ENCODE measurements at places on chromosomes 11 and 22.

GRCh38 chr22:23075050-23075449 is 4.7 kb downstream of the GNAZ start:
- no peak for DNase-seq

DNA sequence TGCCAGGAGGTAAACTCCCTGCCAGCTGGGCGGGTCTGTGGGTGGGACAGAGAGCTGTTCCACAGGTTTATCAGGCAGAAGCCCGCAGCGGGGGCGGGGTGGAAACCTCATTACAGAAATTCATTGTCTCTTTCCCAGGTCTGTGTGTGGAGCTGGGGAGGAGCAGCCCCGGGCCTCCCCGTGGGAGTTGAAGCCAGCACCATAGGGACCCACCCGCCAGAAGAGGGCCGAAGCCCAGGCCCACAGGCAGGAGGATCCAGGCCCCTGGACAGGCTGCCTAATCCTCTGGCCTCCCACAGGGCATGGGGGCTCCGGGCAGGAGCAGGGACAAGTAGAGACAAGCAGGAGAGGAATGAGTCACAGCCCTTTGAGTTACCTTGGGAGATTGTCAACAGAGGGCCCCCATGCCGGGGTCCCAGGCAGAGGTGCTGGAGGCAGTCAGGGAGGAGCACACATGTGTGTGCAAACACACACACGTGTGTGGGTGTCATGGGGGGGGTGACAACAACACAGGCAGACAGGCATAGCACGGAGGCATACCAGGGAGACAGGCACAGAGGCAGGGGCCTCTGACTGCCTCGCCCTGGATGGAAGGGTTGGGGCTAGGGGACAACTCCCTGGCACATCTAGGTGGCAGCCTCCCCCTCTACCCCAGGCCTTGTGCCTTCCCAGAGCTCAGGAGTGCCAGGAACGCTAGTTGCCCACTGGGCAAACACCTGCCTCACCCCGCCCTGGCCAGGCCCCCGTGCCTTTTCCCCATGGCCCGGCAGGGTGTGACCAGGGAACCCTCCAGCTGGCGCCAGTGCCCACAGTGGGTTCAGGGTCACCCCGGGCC is 1.4 kb downstream of the CDC42BPG start:
- DNase-seq: no peak

DNA sequence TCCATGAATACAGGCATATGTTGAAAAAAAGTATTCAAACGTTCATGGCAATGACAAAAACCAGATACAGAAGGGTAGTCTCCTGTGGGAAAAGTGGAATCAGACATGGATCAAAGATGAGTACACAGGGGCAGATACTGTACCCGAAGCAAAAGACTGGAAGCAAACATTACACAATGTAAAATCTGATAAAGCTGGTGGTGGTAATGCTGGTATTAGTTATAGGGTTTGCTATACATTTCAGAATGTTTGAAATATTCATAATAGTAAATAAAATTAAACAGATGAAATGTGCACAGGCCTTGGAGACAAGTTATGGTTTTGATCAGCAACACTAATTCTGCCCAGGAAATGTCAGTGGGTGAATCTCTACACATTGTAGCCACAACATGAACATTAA is 607.6 kb downstream of the SOX6 start:
- DNase-seq: no peak

- DNase-seq: no peak
These were observed 130.8 kb downstream of the ARL14EP start for GRCh38 chr11:30453705-30454104.

DNA sequence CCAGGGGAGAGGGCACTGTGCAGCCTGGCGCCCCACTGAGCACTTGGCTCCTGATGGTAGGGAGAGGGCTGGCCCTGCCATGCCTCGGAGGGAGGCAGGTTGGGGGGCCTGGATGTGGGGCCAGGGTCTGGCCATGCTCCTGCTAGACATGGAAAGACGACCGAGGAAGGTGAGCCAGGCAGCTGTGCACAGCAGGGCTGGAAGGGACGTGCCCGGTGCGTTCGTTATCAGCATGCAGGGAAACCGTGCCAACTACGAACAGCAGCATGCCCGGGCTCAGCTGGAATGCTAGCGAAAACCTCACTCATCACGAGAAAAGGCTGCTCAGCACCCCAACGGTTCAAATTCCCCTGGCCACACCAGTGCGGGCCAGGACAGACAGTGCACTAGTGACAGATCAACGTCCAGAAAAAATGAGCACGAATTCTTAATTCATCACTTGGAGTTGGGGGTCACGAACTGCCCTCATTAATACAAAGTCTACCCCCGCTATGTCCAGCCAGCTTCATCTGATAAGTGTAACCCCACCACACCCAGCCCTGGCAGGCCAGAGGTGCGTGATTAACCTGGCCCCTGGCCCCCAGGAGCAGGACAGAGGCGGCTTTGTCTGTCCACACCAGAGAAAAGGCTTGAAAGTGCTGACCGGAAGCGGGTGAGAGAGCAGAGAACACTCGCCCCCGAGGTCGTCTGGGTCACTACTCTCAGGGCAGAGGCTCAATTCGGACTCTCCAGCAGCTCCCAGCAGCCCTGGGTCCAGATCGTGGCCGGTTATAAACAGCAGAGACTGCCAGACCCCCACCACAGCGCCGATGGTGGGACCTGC is 84.2 kb downstream of the CELSR1 start:
- no peak for DNase-seq

DNA sequence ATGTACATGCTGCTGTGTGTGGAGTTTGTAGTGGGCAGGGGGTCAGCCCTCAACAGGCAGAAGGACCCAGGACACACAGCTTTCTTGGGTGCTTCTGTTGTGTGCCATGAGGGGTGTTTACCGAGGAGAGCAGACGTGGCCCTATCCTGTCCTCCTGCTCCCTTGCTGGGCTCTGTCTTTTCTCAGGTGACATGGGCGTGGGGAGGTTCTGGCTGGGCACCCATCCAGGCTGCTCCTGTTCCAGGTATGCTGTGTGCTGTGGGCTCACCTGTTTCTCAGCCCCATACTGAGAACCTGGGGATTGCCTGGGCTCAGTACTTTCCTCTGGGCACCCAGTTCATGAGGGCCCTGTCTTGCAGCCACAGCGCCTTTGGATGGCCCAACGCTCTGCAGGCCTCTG is 23.3 kb downstream of the MICALL1 start:
- DNase-seq: no peak

DNA sequence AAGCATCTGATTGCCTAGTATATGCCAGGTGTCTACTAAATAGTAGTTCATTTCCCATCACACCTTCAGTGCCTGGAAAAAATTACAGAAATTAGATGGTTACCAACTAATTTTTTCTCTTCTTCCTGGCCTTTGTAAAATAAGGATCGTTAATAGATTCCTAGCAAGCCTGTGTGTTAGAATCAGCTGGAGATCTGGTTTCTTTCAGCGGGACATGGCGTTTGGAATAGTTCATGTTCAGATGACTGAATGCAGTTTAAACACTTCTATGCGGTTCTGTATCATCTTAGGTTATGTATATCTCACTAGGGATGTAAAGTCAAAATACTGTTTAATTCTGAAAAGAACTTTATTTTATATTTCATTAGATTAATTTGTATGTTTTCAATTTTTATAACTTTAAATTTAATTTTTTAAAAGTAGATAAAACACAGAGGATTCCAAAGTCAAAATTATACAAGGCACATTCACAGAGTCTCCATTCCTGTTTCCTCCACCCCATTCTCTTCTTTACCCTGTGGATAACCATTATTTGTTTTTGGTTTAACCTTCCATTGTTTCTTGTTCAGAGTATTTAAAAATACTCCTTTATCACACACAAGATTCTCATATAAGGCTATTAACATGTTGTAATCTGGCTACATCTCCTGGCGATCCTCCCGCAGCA is 132.8 kb downstream of the ATXN10 start:
- DNase-seq: no peak

- DNase-seq: no peak
These were observed 130.5 kb downstream of the FAM76B start for GRCh38 chr11:95659088-95659487.

DNA sequence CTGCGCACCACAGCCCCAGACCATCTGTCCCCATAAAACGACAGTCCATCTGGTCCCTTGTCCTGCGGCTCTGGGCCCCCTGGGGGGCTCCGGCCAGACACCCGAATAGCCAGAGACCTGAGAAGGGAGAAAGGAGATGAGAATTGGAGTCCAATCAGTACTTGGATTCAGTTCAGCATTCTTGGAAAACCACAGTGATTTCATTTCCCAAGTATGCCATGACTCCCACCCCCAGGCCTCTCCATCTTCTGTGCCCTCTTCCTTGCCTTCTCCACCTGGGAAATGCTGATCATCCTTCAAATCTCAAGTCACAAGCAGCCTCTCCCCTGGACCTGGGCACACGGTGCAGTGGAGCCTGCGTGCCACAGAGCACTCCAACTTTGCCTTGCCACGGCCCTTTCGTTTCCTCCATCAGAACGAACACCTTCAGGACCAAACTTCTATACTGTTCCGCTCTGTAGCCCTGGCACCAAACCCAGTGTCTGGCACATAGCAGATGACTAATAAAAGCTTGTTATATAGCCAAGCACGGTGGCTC is 10.9 kb upstream of the MFNG start:
- DNase-seq: no peak

DNA sequence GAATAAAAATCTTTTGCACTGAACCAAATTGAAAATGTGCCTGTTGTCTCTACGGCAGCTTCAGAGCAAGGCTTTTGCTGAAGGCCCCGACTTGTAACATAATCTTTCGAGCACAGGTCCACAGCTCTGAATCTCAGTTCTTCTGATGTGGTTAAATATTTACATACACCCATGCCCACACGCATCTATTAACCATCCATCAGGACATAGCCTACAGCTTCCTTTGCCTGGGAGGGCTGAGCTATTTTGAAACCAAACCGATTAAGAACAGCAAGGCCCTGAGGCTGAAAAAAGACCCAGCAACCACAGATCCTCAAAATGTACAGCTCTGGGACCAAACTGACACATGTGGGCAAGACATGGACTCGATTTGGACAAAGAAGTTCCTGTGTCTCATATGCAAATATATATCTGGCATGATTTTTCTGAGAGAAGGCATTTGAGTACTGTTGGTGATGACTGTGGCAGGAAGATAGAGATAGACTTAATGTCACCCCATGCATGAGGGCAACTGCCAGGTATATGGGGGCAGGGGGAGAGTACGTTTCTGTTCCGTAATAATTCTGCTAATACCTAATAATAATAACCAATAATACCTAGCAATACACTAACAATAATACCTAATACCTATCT is 322.7 kb upstream of the PLET1 start:
- no peak for DNase-seq

DNA sequence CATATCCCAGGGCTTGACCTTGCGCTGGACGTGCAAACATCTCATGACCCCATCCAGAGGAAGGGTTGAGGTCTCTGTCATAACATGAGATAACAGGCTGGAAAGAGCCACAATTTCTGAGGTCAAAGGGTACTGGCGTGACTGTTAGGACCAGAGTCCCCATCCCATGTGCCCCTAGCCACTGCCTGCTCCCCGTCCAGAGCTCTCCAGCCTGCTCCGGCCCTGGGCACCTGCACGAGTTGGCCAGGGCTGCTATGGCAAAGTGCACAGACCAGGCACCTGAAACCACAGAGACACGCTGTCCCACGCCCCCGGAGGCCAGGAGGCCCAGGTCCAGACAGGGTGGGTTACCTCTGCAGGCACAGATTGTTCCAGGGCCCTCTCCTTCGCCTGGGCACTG is 58.9 kb downstream of the SHANK2 start:
- no peak for DNase-seq

- no peak for DNase-seq
These were observed 4.4 kb downstream of the AHNAK start for GRCh38 chr11:62542111-62542745.

DNA sequence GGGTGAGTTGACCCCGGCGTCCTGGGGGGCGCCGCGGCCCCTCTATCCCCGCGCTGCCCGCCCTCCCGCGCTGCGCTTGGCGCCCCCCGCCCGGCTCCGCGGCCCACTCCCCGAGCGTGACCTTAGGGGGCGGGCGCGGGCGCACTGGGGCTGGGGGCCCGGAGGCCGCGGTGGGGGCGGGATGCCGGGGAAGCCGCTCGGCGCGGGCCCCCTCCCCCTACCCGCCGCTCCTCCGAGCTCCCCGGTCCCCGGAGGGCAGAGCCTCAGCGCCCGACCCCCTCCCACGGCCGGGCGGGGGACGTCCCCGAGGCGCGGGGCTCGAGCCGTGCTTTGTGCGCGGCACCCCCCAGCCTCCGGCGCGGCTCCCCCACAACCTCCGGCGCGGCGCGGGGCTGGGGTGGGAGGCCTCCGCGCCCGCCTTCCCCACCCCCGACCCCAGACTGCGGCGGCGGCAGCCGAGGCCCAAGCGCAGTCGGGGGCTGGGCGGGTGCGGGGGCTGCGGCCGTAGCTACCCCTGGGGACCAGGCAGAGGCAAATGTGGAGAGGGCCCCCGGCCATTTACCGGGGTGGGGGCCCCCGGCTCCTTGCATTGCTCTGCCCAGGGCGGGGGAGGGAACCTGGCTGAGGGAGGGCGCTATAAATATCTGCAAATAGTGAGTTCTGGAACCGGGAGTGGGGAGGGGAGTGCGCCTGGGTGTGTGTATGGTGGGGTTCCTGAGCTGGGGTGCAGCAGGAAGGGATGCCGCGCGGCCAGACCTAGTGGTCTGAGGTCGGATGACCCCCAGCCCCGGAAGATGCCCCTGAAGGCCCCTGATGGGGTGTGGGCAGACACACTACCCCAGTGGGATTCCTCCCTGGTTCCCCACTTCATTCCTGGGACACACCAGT is 988 bp downstream of the MGAT3 start:
- no peak for DNase-seq

DNA sequence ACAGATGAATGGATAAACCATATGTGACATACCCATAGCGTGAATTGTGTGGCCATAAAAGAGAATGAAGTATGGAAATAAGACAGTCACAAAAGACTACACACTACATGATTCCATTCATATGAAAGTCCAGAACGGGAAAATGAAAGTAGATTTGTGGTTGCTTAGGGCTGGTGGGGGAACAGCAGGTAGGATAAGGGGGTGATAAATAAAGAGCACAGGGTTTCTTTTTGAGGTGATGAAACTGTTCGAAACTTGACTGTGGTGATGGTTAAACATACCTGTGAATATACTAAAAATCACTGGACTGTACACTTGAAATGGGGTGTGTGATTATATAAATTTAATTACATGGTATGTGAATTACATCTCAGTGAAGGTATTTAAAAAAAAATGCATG is 16.9 kb downstream of the TMEM123 start:
- no peak for DNase-seq

GRCh38 chr11:118370774-118371173 is 11.4 kb downstream of the UBE4A start:
- DNase-seq: no peak

GRCh38 chr11:15649371-15650104 is 534.8 kb downstream of the INSC start:
- DNase-seq: no peak

- DNase-seq: no peak
These were observed 573.4 kb upstream of the RAG2 start for GRCh38 chr11:37171451-37171850.

DNA sequence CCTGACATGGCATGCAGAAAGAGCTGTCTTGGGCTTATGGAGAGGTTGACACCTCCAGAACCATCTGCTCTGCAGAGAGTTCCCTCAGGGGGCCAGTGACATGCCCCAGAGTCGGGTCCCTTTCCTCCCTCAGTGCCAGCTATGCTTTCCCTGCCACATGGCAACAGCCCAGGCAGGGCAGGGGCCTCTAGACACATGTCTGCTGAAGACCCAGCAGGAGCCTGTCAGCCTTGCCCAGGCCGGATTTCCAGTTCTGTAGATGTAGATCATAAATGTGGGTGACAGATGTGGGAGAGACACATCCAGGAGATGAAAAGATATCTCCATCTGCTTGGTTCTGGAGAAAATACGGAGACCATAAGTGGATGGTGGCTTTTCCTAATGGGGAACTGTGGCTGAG is 25.5 kb downstream of the NAV2 start:
- DNase-seq: no peak

GRCh38 chr11:100560606-100561005 is 126.5 kb upstream of the ARHGAP42 start:
- DNase-seq: no peak
